Brain (organoid and tissue), 16 donors: ENCODE measurements at places on chromosomes 5 and 9. TPM values are rescaled to one million over a fixed set of nuclear protein-coding genes. Genes with fewer than 3 reads are reported as not detected.

The BASP1 gene
- polyA plus RNA-seq = 358 TPM

The AGXT2 gene
- not detected for polyA plus RNA-seq

The AQP7 gene
- polyA plus RNA-seq = 0.66 TPM

The SLC23A1 gene
- polyA plus RNA-seq = not detected

The SPATA31A3 gene
- polyA plus RNA-seq = not detected

The PIP5K1B gene
- 2.5 TPM for polyA plus RNA-seq

The FBP1 gene
- 34.7 TPM for polyA plus RNA-seq

GRCh38 chr5:58240322-58240721, 219.6 kb downstream of the PLK2 start:
- DNase-seq = no peak

DNA sequence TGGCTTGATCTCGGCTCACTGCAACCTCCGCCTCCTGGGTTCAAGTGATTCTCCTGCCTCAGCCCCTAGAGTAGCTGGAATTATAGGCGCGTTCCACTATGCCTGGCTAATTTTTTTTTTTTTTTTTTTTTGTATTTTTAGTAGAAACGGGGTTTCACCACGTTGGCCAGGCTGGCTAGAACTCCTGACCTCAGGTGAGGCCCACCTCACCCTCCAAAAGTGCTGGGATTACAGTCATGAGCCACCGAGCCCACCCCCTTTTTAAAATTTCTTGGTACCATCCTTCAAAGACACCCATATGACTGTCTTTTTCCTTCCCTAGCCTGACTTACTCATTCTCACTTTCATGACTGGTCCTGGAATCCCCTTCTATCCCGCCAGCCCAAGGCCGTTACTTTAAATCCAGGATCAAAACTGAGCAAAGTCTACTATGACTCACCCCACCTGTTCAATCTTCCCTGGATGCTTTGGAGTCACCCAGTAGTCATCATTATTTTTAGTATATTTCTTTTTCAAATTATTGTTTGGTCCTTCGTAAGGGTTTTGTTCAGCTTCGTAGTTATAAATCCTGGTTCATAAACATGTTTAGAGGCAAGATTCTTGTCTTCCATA, 1.2 kb upstream of the TBCA start:
- DNase-seq = no peak

DNA sequence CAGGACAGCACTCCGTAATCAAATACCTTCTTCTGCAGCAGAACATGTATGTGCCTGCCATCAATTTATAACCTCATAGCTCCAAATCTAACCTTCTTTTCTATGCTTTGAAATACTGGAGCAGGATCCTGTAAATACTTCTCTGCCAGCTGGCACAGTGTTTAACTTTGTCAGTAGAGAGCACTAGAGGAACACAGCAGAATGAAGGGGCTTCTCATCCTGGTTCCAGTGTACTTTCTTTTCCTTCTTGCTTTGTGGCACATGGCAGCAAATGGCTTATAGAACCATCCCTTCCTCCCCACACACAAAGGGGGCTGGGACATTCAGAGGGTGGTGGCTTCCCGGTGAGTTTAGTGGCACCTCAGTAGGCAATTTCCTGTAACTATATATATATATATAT, 3.8 kb upstream of the FBXW11 start:
- peak; percentile 83 for DNase-seq

DNA sequence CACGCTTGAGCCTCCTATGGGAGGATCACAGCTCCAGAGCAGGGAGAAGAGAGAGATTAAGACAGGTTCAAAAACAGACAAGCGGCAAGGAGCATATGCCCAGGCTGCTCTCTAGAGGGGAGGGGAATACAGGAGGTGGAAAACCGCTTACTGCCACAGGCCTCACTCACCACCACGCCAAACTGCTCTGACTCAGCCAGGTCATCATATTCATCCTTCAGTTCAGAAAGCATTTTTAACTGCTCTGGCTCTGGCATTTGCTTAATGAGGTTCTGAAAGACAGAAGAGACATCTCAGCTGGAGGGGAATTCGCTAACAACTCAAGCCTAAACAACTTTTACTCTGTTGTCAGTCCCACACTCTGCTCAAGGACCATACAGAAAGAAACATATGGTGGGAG, 40.1 kb downstream of the PCDHGC5 start:
- no peak for DNase-seq

DNA sequence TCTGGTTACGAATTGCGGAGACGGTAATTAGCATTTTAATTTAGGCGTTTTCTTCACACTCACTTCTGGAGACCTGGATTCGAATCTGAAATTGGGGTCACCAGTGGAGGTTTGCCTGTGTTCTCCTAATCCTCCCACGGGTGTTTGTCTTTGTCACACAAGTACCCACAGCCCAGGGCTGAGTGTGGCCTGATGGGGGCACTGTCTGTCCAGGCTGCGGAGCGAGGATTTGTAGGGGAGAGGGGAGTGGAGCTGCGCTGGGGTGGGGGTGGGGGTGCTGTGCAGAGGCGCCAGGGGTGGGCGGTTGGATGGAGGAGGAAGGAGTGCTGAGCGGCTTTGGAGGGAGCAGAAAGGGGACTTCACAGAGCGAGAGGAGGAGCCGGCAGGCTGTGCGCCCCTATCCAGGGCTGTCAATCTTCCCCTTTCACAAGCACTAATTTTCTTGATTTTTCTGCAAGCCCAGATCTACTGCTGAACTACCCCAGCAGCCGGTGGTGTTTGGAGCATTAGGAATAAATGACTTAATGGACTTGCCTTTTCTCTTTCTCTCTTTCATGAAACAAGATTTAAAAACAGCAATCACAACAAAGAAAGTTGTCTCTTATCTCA, 53.1 kb downstream of the TSPAN17 start:
- peak; percentile 91 for DNase-seq

DNA sequence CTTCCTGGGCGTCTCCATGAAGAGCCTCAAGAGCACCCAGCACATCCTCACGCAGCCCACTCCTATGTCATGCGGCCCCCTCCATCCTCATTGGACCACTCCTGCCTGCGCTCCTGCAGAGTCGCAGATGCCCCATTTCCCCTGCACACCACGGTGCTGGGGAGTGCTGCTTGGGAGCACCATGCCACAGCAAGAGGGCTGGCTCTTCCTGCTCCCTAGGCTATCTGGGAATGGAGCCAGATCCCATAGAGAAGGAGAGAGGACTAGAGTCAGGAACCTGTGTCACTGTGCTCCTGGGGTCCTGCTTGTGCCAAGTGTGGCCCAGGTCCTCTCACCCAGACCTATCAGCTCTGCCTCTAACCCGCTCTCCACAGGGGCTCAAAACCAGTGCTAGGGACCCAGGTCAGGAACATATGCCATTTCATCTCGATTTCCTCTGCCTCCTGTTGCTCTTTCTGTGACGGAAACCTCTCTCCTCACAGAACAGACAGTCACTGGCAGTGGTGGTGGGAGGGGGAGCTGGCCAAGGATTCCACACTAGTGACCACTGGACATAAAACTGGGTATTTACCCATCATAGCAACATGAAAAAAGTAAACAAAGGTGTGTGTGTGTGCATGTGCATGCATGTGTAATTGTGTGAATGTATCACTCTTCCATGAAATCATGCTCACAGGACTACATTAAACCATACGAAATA, 178.4 kb downstream of the TTLL11 start:
- no peak for DNase-seq

DNA sequence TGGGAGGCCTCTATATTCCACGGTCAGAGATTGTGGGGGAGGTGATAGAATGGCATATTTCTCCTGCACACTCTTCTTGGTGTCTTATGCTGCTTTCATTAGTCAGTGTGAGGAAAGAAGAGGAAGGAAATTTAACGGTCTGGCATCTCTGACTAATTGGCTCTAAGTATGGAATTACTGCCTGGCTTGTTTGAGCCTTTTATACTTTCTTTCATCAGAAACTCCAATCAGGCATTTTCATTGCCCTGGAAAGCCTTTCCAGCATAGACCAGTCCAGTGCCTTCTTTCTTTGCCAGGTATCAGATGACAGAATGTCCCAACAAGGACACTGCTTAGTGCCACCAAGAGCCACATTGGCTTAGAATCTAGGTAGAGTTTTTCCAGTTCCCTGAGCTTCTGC, 30.2 kb downstream of the CYSTM1 start:
- no peak for DNase-seq

DNA sequence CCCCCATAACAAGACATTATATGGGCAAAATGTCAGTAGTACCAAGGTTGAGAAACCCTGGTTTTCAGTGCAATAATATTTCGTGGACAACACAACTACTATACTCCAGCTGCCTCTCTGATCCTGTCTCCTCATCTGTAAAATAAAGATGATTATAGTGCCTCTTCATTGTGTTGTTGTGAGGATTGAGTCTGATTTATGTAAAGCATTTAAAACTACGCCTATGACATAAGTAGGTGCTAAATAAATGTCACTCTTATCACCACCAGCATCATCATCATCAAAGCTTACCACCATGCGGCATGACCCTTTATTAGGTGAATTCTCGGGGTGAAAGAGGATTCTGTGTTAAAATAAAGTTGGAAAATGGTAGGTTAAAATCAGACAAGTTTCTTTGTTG, 67.8 kb upstream of the IFNE start:
- DNase-seq = no peak

DNA sequence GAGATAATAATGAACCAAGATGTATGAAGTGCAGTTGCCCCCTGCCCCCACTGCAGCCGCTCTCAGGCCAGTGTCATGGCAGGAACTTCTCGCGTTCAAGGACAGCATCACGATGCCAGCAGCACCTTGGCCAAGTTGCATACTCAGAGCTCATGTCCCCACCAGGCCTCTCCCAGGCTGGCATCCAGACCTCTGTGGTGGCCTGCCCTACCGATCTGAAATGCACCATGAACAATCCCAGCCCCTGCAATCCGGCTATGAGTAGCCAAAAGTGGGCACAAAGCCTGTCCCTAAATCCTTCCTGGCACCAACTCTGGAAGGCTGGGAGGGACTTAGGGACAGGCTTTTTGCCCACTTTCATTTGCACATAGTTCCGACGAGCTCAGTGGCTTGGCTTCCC, 140.9 kb downstream of the PAX5 start:
- no peak for DNase-seq

- DNase-seq = no peak
Measured at GRCh38 chr5:10578869-10579268, 15.0 kb downstream of the ANKRD33B start.

DNA sequence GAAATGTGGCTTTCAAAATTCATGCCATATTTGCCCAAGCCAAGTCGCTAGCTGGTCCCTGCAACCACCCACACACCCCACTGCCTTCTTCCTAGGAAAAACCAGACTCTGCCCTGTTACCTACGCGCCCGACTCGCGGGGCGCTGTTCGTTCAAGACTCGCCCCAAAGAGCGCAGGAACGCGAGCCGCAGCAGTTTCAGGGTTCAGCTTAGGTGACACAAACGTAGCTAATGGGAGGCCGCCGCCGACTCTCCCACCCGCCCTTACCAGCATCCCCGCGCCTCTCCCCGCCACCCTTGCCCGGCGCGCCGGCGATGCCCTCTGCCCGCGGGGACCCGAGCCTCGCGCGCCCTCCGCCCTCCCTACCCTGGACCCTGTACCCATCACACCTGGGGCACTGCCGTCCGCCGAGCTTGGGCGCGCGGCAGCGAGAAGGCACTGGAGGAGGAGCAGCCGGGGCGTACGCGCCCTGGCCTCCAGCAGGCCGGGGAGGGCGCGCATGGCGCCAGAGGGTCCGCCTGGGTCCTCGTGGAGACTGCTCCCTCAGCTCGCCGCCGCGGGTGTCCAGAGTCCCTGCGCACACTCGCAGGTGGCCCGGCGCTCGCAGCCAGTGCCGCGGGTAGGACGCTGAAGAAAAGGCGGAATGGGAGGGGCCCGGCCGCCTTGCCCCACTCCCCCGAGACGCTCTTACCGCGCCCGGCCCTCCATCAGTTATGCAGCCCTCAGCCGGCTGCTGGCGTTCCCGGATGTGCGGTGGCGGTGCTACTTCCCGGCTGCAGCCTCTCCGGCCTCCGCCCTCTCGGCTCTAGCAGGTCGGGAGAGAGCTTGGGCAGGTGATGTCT, at the start of gene EMB:
EMB (minus strand) TSS at position 638 of the 842 bp plus-strand sequence; CDS start at position 501, 137 bp downstream.
- peak; percentile 79 for DNase-seq

DNA sequence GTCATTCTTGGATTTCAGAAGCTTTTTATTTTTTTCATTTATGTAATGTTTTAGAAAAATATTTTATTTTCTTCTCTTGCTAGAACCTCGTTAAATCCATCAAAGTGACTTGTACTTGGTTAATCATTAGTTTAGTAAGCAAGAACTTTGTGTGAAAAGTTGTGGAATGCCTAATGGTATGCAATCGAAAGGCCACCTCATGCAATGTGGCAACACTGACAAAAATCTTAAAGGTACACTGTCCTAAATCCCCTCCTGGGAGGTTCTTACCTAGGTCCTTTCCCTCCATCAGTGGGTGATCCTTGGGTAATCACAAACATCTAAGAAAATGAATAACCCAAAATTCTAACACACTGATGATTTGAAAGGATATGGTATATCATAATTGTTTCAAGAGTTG, 304.2 kb downstream of the DNAH5 start:
- no peak for DNase-seq

DNA sequence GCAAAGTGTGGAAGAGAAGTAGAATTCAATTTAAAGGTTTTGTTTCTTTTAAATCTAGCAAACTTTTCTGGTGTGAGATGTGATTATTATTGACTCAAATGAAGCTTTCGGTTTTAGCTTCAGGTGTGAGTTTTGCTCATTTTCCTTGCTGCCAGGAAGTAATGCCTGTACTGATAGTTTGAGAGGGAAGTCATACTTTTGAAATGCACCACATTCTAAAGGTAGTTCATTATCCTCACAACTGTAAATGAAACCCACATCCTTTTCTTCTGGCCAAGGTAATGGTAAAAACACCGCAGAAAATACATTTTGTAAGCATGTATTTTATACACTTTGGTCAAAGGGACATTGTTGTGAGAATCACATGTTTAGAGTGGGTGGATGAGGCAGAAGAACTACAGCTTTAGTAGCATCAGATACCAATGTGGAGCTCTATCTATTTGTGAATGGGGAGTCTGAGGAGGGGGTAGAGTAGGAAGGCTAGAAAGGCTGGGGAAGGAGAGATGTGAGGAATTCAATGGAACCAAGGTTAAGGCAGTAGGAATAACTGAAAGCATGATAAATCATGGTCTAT, 167.0 kb upstream of the CDKN2B start:
- no peak for DNase-seq

GRCh38 chr5:65563777-65564176, 681 bp downstream of the PPWD1 start:
- DNase-seq = no peak

GRCh38 chr5:175597718-175598117, 60.2 kb upstream of the HRH2 start:
- no peak for DNase-seq

GRCh38 chr5:127878174-127878750, 175.1 kb downstream of the CCDC192 start:
- no peak for DNase-seq

DNA sequence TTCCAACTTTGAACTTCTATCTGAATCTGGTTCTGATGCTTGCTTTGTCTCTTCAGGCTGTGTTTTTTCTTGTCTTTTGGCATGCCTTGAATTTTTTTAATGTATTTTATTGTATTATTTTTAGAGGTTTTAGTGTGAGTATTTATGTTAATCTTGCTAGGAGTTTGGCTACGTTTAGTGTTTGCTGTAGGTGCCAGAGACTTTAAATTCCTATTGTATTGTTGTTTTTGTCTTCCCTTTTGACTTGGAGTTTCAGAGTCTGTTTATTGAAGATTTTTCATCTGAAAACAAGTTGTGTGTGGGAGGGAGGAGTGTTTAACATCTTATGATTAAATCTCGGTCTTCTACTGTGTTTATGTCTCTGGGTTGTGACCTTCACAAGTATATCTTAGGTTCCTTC, 956.8 kb downstream of the TLE1 start:
- no peak for DNase-seq

- no peak for DNase-seq
Measured at GRCh38 chr5:33065131-33065530, 354.0 kb downstream of the NPR3 start.
